ENCODE measurements at places on chromosomes 6 and 20.

DNA sequence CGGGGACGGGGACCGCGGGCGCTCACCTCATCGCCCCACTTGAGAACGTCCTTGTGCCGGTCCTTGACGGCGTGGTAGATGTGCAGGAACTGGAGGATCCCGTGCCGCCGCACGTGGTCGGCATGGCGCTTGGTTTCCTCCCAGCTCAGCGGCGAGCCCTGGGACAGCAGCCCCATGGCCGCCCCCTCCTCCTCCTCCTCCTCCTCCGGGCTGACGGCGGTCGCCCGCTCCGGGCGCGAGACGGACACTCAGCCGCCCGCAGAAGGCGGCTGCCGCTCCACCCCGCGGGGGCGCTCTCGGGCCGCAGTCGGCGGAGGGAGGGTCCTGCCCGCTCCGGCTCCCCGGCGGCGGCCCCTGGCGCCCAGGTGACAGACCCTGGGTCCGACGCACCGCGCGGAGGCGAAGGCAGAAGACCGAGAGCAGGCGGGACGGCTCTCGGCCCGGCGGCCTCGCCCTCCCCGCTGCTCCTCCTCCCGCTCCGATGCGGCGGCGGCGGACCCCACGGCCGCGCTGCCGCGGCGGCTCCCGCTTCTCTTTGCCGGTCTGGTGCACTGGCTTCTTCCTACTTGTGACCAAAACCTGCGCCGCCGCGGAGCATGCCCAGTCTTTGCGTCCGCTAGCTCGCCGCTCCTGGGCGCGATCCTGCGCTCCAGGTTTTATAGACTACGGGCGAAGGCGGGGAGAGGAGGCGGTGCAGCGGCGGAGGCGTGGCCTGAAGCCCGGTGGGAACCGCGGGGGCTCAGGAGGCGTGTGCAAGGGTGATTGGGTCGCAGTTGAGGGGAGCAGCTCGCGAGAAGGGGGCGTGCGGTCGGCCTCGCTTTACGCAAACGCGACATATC is at the start of gene GCLC:
Gene GCLC, minus strand, starts transcription at position 632 of the 839 bp plus-strand sequence. Its CDS starts 456 bp downstream, at position 176.
- DNase-seq, result peak; percentile 88

DNA sequence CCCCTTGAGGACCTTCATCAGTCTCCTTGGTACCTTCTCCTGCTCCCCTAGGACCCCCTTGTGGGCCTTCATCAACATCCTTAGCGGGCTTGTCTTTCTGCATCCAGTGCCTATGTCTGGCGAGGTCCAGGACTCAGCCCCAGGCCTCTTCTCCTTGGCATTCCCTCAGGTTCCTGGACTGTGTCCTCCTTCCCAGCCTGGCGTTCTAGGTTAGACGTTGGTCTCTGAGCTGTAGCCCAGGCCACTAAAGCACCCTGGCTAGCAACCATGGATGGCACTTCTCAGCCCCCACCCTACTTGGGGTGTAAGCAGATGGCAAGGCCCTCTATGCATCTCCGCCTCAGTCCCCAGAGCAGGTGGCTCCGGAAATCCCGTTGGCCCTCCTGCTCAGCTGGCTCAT is 51.5 kb upstream of the NNAT start:
- DNase-seq, result no peak

- DNase-seq, result no peak
Observed at GRCh38 chr6:20711518-20711917, 177.3 kb downstream of the CDKAL1 start.

GRCh38 chr20:46087161-46087560 is 2.6 kb downstream of the NCOA5 start:
- no peak for DNase-seq

Data from activated T-cell treated with anti-CD3 and anti-CD28 coated beads for 48 hours (primary cell).